Activated CD8-positive, alpha-beta T cell treated with anti-CD3 and anti-CD28 coated beads, Interleukin-2, amount 10 ng/mL, durations not matched to agents 7 days and 5 days (primary cell): ENCODE measurements at places on chromosomes 5 and 9. TPM values are rescaled to one million over a fixed set of nuclear protein-coding genes. Genes with fewer than 3 reads are reported as not detected.

DNA sequence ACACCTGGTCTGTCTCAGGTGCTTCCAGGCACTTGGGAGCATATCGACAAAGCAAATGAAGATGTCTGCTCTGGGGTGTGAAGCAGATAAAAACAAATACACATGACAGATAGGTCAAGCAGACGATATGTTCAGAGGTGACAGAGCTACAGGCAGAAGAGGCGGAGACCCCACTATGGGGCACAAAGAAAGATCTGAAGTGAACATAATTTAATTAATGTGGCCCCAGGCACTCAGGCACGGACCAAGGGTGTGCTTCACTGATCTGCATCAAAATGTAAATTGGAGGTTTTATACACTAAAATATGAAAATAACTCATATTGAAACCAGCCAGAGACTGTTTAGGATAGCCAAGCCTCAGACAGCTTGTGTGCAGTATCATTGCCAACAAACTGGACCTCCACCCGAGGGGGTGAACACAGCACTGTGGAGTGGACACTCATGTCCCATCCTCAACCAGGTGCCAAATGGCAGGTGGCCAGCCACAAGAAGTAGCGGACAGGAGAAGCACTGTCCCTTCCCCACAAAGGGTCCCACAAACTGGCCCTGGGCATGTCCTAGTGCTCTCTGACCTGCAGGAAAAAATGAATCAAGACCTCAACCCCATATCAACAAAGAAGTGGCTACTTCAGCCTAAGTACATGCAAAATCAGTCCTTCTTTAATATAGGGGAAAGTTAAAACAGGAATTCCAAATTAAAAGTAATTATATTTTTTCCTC, 29.2 kb downstream of the ROR2 start:
- no peak overlapping the region for H3K4me3 ChIP-seq
- no peak for DNase-seq
- peaks cover 27% of the 10 kb centered on the region for H3K27me3 ChIP-seq
- no peaks in the 10 kb centered on the region for H3K36me3 ChIP-seq
- no peak overlapping the region for H3K27ac ChIP-seq

DNA sequence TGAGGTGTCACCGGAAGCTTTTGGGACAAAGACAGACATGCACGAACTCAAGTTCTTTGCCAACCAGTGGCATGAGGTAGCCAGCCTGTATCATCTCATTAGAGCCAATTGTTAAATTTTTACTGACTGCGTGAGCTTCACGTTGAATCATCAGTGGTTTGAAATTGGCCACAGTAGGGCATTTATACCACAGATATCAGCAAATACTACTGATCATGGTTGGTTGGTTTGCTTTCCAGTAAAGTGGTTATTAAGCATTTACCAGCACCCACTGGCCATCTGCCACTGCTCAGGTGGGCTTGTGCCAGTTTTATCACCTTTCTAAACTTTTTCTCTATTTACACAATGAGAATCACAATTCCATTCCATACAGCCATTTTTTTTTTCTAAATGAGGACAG, 28.4 kb upstream of the SHC3 start:
- H3K4me1 ChIP-seq: no peaks in the 10 kb centered on the region
- H3K27me3 ChIP-seq: no peaks in the 10 kb centered on the region
- H3K27ac ChIP-seq: no peak overlapping the region
- H3K36me3 ChIP-seq: no peaks in the 10 kb centered on the region
- no peak overlapping the region for H3K4me3 ChIP-seq

STPG3 gene
- not detected for total RNA-seq

TMEM252 gene
- not detected for total RNA-seq

DNA sequence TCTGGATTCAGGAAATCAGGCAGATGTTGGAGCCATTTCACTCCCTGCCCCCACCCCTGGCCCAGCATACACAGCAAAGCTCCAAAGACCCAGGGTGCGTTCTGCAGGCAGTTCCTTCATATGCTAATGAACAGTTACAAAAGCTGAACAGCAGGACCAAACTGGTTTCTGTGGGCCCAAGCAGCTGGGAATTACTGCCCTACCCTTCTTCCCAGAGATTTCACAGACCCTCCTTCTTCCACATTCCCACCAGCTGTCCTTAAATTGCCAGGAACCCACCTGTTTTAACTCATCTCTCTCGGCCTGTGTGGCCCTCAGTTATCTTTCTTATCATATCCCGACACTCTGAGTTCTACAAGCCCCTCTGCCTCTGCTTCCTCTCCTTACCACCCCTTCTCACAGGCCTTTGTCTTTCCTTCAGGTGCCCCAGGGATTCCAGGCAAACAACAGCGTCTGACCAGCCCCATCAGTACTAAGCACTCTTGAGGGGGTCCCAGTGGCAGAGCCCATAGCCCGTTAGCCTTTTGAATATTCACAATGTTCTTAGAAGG, 10.6 kb upstream of the F2RL1 start:
- no peak for DNase-seq
- H3K27me3 ChIP-seq: peaks cover under 1% of the 10 kb centered on the region
- H3K36me3 ChIP-seq: no peaks in the 10 kb centered on the region
- H3K4me3 ChIP-seq: no peak overlapping the region
- no peak overlapping the region for H3K27ac ChIP-seq
- no peaks in the 10 kb centered on the region for H3K4me1 ChIP-seq

CCDC183 gene
- 0.44 TPM for total RNA-seq

DNA sequence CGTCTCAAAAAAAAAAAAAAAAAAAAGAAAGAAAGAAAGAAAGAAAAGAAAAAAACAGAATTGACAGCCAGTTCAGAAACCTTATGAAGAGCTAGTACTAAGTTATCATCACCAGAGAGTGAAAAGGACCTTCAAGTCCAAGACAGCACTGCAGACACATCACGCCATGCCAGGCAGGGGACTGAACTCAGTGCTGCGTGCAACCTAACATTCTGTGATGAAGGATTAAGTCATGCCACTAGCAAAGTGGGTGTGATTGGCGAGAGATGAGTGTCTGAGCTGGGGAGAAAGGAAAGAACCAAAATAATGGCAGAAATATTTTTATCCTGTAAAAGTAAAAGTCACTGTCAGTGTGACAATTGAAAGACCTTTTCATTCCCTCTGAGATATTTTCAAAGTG, 54.7 kb downstream of the MAP1B start:
- H3K36me3 ChIP-seq: no peaks in the 10 kb centered on the region
- H3K27ac ChIP-seq: no peak overlapping the region
- peaks cover 26% of the 10 kb centered on the region for H3K27me3 ChIP-seq
- peaks cover 4% of the 10 kb centered on the region for H3K4me1 ChIP-seq
- H3K4me3 ChIP-seq: no peak overlapping the region

GRCh38 chr5:83031381-83031780, 45.8 kb downstream of the TMEM167A start:
- no peaks in the 10 kb centered on the region for H3K4me1 ChIP-seq
- H3K27me3 ChIP-seq: no peaks in the 10 kb centered on the region
- no peaks in the 10 kb centered on the region for H3K36me3 ChIP-seq
- no peak overlapping the region for H3K27ac ChIP-seq
- no peak for DNase-seq

DNA sequence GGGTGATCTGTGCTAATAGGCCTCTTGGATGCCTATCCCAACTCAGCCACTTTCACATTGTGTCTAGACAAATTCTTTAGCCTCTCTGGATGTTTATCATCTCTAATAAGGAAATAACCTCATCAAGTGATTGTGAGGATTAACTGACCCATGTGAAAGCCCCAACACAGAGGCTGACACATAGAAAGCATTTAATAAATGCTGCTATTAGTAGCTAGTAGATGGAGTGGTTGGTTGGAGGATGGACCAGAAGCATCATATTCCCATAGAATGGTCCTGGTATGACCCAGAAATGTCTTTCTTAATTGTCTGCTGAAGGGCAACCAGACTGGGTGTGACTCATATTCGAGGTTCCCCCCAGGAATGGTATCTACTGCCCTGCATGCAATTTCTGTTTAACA, 124.4 kb downstream of the PIK3R1 start:
- peaks cover 13% of the 10 kb centered on the region for H3K27me3 ChIP-seq
- no peak overlapping the region for H3K27ac ChIP-seq
- H3K36me3 ChIP-seq: no peaks in the 10 kb centered on the region
- no peak for DNase-seq
- no peak overlapping the region for H3K4me3 ChIP-seq

GRIA1 gene
- total RNA-seq: not detected

GRCh38 chr5:144295284-144295683, 124.6 kb downstream of the KCTD16 start:
- DNase-seq: no peak
- no peaks in the 10 kb centered on the region for H3K27me3 ChIP-seq
- no peaks in the 10 kb centered on the region for H3K4me1 ChIP-seq
- no peaks in the 10 kb centered on the region for H3K36me3 ChIP-seq
- H3K4me3 ChIP-seq: no peak overlapping the region
- no peak overlapping the region for H3K27ac ChIP-seq

MLANA gene
- total RNA-seq: not detected

GRCh38 chr5:176955895-176956294, 50.7 kb downstream of the UIMC1 start:
- peaks cover 35% of the 10 kb centered on the region for H3K36me3 ChIP-seq
- DNase-seq: no peak
- H3K4me1 ChIP-seq: peaks cover 1% of the 10 kb centered on the region
- no peak overlapping the region for H3K27ac ChIP-seq

SPATA31A3 gene
- total RNA-seq: not detected

APBA1 gene
- 0.13 TPM for total RNA-seq

GRCh38 chr5:173896631-173897030, 8.5 kb downstream of the CPEB4 start:
- no peaks in the 10 kb centered on the region for H3K27me3 ChIP-seq
- no peak for DNase-seq
- no peaks in the 10 kb centered on the region for H3K36me3 ChIP-seq
- peaks cover 11% of the 10 kb centered on the region for H3K4me1 ChIP-seq
- H3K4me3 ChIP-seq: no peak overlapping the region

- H3K4me3 ChIP-seq: no peak overlapping the region
- no peaks in the 10 kb centered on the region for H3K36me3 ChIP-seq
- DNase-seq: no peak
- H3K4me1 ChIP-seq: peaks cover 3% of the 10 kb centered on the region
- H3K27me3 ChIP-seq: peaks cover 3% of the 10 kb centered on the region
Observed at GRCh38 chr9:3740690-3741419, 215.1 kb upstream of the RFX3 start.

DNA sequence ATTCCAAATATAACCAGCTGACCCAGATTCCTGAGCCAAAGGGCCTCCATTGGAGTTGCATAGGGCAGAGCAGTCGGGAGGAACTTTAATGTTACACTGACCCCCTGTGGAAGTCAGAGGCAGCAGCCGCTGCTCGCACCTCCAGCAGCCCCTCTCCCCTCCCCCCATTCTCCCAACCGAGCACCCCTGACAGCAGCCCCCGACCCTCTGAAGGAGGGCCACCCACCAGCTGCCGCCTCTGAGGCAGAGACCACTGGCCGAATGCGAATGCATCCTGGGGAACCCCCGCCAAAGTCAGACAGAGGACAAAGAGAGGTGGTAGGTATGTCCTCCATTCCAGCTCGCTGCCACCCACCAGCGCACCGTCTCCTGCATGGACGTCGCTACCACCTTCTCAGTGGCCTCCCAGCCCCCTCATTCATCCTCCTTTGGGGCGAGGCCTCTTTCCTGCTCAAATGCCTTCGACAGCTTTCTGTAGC, 231.0 kb downstream of the CDK5RAP2 start:
- H3K27me3 ChIP-seq: peaks cover 10% of the 10 kb centered on the region
- no peak overlapping the region for H3K27ac ChIP-seq
- H3K4me3 ChIP-seq: no peak overlapping the region
- H3K36me3 ChIP-seq: no peaks in the 10 kb centered on the region
- H3K4me1 ChIP-seq: peaks cover 3% of the 10 kb centered on the region
